ENCODE measurements at places on chromosomes 7 and 10.

- DNase-seq, result no peak
Observed at GRCh38 chr10:71040846-71041605, 152.7 kb upstream of the PCBD1 start.

- DNase-seq, result no peak
Observed at GRCh38 chr7:82129091-82129490, 314.5 kb downstream of the CACNA2D1 start.

- DNase-seq, result peak; percentile 57
Observed at GRCh38 chr7:157404845-157405481, 68.2 kb downstream of the DNAJB6 start.

GRCh38 chr10:84084342-84084741 is 55.0 kb upstream of the GHITM start:
- no peak for DNase-seq

- DNase-seq, result no peak
Observed at GRCh38 chr10:62581351-62581750, 207.2 kb downstream of the ZNF365 start.

DNA sequence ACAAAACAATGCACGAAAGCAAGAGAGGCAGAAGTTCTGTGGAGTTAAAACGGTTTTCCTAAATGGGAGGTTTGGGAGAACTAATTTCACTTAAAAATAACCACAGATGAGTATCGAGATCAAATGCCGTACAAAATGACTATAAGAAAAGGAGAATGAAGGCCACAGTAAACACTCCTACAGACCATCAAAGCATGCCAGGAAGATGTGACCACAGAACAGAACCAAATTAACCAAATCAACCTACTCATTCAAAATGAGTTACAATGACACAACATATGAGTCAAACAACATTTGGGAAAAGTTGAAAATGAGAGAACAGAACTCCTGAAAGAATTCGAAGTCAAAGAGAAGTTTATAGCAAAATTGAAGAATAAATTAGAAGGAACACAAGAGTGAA is 24.3 kb upstream of the DOCK1 start:
- DNase-seq, result no peak

DNA sequence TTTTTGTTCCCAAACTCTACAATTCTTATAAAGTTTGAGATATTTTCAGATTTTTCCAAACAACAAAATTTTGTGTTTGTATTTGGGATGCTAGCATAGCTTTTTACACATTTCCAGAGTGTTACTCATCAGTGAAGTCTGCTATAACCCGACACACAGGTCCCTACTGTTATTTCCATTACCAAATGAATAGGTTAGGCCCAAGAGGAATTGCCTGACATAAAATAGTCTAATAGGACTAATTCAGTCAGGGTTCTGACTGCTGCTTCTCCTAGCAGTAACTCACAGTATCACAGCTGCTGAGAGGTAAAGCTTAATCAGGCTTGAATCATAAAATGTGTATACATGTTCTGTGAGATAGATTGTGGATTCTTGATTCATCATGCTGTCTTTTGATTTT is 49.1 kb upstream of the STRIP2 start:
- no peak for DNase-seq

GRCh38 chr7:36203071-36203790 is 50.2 kb downstream of the EEPD1 start:
- DNase-seq, result no peak

- DNase-seq, result no peak
Observed at GRCh38 chr10:29713450-29713849, 78.7 kb upstream of the SVIL start.

GRCh38 chr7:112752576-112752975 is 37.6 kb downstream of the TMEM168 start:
- DNase-seq, result no peak

DNA sequence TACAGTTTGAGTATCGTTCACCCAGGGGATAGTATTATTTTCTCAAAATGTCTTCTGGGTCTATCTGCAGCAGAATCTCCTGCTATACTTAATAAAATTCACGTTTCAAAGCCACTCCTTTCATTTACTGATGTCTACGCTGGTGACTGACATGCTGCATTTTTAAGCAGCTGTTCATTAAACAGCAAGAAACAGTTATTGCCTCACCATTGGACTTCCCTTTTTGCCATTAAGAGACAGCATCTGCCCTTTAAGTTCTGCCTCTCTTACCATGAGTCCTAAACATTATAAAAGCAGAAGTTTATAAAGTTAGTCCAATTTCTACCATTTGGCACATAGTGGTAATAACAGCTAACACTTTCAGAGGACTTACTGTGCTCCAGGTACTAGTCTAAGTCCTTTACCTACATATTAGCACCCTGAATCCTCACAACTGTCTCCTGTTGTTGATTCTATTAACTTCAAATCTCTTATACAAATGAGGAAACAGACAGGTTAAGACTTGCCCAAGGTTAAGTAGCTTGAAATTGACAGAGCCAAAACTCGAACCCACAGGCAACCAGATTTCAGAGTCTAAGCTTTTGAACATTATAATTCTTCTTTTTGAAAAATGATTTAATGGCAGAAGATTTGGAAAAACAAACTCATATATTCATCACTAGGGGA is 169.5 kb downstream of the SNX13 start:
- no peak for DNase-seq

- no peak for DNase-seq
Observed at GRCh38 chr10:104574838-104575237, 66.3 kb upstream of the SORCS3 start.

DNA sequence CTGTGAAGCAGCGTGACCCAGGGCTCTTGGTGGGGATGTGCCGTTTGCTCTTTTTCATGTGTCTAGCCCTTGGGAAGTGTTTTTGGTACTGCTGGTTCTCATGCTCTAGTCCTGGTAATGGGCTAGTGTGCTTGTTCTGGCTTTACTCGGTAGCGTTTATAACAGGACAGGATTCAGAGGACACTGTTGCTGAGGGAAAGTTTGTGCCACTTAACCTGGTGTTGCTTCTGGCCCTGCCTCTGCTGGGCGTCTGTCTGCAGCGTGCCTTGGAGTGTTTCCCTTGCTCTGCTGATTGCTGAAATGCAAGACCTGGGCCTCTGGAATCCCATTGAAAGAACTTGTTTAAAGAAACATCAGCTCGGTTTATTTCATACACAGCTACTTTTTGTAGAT is 35.0 kb downstream of the INPP5A start:
- DNase-seq, result no peak

DNA sequence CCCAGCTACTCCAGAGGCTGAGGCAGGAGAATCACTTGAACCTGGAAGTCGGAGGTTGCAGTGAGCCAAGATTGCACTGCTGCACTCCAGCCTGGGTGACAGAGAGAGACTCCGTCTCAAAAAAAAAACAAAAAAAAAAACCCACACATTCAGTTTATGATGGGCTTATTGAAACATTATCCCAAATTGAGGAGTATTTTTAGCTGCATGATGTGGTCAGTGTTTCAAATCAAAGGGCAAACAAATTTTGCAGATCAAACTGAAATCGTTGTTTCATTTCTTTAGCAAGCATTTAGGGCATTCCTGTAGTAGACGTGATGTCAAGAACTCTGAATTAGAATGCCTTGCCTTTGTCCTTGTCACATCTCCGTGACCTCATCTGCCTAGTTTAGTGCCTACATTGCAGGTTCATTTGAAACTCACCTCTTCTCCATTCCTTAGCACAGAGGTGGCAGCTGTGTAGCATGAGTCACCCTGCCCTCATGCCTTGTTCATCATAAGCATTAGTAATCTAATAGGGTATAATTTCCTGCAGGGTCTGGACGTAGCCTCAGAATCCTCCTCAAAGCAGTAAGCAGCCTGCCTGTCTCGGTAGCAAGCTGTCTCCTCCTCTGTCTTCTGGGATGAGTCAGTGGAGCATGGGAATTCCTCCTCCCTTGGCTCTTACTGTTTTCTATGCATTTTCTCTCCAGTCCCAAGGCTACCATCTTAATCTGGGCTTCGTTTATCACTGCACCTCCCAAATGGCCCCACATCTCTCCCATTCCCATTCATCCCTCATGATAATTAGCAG is 73.8 kb downstream of the CUL1 start:
- DNase-seq, result peak; percentile 32

- no peak for DNase-seq
Observed at GRCh38 chr10:115063701-115064658, 29.2 kb upstream of the ATRNL1 start.

DNA sequence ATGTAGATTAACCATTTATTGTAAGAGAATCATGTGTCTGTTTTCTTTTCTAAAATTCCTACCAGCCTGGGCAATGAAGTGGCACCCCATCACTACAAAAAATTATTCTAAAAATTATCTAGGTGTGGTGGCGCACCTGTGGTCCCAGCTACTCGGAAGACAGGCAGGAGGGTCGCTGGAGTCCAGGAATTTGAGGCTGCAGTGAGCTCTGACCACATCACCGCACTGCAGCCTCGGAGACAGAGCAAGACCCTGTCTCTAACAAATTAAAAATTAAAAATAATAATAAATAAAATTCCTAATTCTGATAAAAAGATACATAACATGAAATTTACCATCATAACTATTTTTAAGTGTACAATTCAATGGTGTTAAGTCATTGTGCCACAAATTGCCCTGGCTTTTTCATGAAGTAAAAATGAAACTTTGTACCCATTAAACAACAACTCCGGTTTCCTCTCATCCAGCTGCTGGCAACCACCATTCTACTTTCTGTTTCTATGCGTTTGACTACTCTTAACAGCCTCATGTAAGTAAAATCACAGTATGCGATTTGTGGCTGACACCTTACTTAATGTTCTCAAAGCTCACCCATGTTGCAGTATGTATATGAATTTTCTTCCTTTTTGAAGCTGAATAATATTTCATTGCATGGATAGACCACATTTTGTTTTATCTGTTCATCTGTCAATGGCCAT is 20.6 kb upstream of the USP6NL start:
- DNase-seq, result no peak

DNA sequence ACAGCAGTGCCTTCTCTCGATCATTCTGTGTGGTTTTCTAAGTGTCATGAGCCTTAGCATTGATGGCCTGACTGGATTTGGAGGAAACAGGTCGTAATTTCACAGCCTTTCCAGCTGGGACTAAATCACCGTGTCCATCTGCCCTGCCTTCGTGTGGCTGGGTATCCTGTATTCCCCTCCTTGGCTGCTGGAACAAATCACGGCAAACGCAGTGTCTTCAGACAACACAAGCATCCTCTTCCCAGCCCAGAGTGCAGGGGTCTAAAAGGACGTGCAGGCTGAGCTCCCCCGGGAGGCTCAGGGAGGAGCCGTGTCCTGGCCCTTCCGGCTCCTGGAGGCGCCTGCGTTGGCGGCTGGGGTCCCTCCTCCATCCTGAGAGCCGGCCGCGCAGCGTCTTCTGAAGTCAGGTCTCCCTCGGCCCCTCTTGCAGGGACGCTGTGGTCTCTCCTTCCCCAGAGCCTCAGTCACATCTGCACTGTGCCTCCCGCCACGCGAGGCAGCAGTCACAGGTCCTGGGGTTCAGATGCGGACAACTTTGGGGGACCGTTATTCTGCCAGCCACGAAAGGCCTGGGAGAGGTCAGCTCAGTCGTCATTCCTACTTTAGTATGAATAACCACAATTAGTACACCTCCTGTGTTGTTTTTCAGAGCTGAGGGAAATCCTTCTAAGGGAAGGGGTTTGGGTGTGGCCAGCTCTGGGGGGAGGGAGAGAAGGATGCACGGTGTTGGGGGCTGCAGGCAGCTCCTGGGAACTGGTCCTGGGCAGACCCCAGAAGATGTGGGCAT is 41.1 kb downstream of the FAM20C start:
- no peak for DNase-seq

DNA sequence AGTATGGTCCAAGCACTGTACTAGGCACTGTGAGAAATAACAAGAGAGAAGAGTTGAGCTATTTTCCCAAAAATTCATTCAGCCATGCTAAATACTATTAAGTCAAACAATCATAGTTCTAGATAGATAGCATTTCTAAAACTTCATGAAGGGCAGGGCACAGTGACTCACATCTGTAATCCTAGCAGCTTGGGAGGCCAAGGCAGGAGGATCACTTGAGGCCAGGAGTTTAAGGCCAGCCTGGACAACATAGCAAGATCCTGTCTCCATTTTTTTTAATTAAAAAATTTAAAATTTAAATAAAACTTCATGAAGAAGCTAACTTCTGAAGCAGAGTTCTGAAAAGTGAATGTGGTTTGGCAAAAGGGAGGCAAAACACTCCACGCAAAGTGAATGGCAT is 29.9 kb downstream of the USP54 start:
- no peak for DNase-seq

DNA sequence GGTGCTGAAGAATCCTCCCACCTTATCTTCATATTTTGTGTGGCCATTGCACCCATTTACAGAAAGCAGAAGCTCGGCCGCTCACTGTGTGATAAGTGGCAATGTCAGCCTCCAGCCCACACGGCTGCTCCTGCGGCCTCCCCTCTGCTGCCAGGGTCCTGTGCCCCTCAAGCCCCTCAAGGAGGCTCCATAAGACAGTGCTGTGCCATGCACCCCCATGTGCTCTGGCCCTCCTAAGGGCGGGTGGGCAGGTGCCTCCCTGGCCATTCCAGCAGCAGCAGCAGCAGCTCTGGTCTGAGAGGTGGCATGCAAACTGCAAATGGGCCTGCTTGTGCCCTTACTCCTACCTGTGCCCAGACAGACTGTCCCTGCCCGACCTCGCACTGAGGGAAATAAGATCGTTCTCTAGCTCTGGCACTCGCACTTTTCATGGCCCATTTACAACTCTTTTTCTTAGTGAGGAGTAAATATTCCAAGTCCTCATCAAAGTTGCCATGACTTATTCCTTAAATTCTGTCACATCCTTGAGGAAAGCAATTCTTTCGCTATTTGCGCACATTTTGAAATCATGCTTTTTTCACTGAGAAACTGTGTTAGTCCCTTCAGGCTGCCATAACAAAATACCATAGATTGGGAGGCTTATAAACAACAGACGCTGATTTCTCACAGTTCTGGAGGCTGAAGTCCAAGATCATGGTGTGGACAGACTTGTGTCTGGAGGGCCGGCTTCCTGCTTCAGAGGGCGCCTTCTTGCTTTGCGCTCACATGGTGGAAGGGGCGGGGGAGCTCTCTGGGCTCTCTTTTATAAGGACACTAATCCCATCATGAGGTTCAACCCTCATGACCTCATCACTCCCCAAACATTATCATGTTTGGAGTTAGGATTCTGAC is 187.8 kb downstream of the COBL start:
- no peak for DNase-seq

GRCh38 chr7:87831097-87831496 is 45.1 kb downstream of the SLC25A40 start:
- no peak for DNase-seq
